ENCODE measurements at places on chromosomes 1 and 21.
A peak's percentile ranks its signal among the peaks of the same experiment; 100 is the strongest.

DNA sequence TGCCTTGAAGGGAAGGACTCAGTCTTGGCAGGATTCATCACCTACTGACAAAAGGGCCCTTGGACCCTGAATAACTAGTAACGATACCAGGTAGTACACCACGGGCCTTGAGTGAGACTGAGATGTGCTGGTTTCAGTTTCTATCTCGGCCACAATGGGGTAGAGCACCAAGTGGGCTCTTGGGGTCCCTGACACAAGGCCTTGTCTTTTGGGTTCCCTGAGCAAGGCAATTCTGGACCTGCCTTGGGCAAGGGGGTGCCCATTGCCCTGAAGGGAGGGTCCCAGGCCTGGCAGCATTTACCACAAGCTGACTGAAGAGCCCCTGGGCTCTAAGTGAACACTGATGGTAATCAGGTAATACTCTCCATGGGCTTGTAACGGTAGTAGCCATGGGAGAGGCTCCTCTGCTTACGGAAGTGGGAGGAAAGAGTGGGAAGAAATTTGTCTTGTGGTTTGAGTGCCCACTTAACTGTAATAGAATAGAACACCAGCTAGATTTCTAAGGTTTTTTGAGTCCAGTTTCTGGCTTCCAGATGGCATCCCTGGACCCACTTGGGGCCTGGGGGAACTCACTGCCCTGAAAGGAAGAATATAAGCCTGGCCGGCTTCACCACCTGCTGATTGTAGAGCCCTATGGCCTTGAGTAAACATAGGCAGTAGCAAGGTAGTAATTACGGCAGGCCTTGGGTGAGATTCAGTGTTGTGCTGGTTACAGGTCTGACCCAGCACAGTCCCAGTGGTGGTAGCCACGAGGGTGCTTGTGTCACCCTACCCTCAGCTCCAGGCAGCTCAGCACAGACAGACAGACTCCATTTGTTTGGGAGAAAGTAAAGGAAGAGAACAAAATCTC lies 58.5 kb downstream of the WDR4 start:
- no peak for DNase-seq

GRCh38 chr1:246577720-246578106 lies 11.5 kb downstream of the CNST start:
- no peak for DNase-seq

- DNase-seq, result no peak
These were observed 6.1 kb downstream of the EFNA4 start for GRCh38 chr1:155069551-155070157.

- DNase-seq, result no peak
These were observed 2.3 kb downstream of the VANGL1 start for GRCh38 chr1:115644109-115644508.

- DNase-seq, result no peak
These were observed 530.2 kb downstream of the PTPRC start for GRCh38 chr1:199168888-199169585.

GRCh38 chr1:63238721-63239120 lies 83.6 kb upstream of the FOXD3 start:
- no peak for DNase-seq

- DNase-seq, result no peak
These were observed 505.5 kb downstream of the LMO4 start for GRCh38 chr1:87834151-87834550.

- DNase-seq, result peak; percentile 16
These were observed 68.6 kb downstream of the MDM4 start for GRCh38 chr1:204584699-204585372.

DNA sequence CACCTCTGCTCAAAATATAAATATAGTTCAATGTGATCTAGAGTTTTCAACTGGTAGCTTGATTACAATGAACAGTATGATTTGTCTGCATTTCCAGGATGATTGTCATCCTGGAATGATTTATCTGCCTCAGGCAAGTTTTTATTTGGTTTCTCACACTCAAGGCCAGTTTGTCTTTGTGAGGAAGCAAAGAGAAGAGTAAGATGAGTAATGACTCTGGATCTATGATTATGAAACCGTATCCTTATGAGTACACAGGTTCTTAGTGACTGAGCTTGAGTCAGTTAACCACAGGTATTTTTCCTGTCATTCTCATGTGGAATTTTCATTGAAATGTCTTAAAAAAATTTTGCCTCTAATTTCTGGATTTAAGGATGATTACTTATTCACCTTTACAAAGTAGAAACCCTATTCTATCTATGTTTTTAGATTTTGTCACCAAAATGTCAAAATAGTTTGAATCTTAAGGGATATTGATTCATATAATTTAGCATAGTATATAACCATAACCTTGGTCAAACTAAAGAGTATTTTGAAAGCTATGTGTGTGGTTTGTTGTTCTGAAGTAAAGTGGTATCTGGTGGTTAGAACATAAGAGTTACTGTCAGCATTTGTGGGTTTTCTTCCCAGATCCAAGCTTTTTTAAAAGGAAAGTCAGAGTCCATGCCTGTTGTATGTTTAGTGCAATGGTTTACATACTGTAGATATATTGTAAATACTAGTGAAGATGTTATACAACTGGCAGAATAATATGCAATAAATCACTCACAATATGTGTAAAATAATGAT lies 145.0 kb downstream of the RASAL2 start:
- DNase-seq, result no peak

DNA sequence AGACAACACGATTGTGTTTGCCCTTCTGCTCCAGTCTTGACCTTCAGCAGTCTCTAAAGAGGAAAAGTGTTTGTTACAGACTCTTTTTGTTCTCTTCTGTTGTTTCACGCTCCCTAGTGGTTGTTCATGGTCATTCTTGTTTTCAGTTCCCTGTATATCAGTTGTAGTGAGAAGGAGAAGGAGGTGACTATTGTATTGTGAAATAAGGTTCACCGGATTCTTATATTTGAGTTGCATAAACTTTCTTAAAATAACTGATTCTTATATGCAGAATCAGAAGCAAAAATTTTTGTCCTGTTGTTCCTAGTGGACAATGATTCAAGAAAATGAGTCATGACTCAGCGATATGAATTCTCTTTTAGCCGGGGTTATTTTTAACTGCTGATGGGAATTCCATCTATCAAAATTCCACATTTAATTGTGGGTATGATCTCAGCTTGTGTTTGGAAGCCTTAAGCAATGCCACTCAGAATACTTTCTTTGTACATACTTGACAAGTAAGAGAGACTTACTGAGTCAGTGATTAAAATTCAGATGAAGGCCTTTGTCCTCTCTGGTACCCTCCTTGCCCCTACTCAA lies 152.2 kb downstream of the CLEC20A start:
- DNase-seq, result no peak
